ENCODE measurements at places on chromosomes 1 and 21.

DNA sequence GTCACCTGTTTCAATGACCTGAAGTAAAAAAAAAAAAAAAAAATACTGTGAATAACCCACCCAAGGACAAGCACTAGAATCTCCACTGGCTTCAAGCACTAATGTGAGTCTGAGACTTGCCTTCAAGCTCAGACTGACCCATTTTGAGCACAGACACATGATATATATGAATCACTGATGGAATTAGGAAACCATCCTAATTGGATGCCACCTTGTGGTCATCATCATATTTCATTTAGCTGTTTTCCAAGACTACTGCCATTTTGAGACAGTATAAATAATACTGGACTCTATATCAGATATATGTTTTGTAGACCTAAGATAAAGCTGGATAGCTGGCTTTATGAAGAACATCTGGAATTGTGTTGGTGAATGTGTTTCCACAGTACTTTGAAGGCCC is 1232.0 kb downstream of the KCNT2 start:
- no peak for DNase-seq

- DNase-seq, result no peak
Measured at GRCh38 chr1:209455661-209456358, 127.7 kb upstream of the CAMK1G start.

- DNase-seq, result no peak
Measured at GRCh38 chr1:39761016-39761415, 10.1 kb downstream of the OXCT2 start.

DNA sequence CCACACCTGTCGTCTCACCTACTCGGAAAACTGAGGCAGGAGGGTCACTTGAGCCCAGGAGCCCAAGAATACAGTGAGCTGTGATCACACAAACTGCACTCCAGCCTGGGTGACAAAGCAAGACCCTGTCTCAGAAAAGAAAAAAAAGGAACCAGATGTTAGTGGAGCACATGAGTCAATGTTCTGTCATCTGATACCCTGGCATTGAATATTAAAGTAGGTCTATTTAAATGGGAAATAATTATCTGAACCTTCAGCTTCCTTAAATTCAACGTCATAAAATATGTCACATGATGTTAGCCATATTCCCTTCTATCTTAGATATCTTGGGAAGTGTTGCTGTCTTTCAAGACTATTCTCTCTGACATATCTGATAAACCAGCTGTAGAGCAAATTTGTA is 47.3 kb downstream of the NCAM2 start:
- no peak for DNase-seq

DNA sequence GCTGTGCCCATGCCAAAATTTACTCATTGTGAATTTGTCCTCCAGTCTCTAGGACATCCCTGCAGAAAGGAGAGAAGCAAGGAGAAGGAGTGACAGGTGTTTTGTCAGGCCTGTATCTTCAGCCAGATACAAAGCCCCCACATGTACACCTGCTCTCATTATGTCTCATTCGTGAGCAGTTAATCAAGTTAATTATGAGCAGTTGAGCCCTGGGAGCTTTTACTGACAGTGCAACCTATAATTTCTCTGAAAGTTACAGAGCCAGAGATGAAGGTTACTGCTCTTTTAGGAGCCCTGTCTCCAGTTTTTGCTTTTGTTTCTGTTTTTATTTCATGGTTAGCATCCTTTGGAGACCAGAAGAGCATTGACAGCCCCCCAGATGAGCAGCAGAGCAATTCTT is 5.0 kb upstream of the ILDR2 start:
- DNase-seq, result no peak

DNA sequence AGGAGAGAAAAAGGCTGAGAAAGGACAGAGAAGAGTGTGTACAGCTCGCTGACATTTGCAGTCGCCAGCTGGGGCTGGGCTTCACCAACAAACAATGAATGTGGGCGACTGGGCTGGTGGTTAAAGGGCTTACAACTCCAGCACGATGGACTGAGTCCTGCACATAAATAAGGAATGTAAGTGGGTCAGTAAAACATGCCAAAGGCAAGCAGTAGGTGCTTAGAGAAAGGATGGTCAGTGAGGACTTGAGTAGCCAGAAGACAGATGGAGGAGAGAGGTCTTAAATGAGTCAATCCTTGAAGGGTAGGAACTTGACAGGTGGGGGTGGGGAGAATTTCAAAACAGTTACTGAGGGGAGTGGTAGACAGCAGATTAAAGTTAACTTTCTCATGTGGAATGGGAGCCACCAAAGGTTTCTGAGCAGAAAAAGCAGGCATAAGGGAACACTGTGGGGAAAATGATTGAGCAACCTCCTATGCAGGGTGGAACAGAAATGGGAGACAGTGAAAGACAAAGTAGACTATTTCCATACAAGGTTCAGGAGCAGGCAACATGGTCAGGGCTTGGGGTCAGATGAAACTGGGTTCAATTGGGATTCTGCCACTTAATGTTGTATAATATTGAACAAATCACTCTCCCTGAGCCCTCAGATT is 37.4 kb downstream of the GADD45A start:
- no peak for DNase-seq

DNA sequence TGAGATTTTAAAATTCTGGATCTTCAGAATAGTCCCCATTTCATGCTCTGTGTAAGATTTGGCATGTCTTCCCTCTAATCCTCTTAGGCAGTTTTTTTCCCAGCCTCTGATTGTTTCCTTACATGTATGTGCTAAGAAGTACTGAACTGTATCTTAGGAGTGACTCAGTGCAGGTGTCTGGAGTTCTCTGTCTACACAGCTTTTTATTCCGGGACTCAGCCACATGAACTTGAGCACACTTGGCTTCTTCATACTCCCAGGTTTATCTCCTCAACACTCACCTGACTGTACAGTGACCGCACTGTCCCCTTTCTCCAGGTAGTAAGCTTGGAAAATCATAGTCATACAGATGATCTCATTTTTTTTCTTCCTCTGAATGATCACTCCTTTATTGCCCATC is 50.7 kb downstream of the SYT14 start:
- DNase-seq, result no peak

- DNase-seq, result no peak
Measured at GRCh38 chr1:216779686-216780085, 56.5 kb upstream of the ESRRG start.

DNA sequence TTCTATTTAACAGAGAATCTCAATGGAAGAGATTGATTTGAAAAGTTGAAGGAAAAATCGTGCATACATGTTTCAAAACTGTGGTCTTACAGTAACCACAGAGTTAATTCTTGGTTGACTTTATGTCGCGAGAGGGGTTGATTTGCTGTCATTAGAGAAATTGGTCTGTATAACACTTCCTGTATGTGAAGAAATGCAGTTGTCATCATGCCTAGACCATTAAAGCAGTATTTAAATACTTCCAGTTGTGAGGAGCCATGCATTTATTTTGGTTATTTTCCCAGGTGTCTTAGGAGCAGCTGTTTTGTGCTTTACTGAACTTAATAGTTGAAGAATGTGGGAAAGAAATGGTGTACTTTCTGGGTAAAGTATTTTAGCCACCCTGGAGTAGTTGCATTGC is 76.2 kb downstream of the NFIA start:
- DNase-seq, result no peak

DNA sequence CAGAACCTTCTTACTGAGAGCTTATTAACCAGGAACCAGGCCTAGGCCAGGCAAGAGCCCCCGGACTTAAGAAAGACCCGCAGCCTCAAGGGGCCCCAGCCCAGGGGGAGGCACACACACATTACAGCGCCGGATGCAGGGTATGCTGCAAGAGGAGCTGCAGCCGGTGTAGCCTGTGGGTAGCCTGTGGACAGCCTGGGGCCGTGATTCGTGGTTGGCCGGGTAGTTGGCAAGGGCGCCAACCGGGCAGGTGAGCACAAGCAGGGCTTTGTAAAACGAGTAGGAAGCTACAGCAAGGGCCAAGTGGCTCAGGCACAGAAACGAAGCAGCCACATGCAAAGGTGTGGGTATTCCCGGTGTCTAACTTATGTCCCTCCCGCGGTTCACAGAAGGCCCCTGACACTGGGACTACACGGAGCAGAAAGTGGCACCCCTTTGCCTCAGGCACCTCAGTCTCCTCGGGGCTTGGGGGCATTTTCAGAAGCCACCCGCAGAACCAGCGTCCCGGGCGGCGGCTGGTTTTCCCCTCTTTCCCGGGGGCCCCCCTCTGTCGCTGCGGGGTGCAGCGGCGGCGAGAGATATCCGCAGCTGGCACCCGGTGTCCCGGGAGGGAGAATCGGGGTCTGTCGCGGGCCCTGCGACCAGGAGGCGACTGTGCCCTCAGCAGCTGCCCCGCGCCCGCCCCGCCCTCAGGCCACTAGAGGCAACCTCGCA is 40.8 kb downstream of the KIAA1614 start:
- DNase-seq, result no peak

DNA sequence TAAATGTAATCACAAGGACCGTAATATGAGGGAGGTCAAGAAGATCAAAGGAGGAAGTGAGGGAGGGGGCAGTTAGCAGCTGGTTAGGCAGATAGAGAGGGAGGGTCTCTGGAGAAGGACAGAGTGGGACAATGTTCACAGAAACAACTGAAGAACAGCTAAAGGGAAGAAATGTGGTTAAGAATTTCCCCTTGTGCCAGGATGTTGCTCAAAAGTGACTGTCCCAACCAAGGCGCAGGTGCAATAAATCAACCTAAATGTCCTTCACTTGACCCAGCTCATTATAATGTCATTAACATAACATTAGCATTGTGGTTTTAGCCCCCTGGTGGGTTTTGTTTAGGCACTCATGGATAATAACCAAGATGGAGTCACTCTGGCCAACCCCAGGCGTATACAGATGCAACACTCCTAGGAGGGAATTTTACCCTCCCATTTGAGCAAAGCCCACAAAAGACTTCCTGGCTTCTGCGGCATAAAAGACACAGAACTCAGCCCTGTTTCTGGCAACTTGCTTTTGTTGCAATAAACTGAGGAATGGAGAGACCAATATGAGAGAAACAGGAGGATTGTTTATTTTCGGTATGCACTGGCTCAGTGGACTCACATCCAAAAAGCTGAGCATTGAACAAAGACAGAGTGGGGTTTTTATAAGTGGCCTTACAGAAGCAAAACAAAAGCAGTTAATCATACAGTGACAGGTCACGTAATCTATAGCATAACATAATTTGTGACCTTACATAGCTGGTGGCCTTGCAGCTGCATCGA is 7.3 kb upstream of the CA6 start:
- DNase-seq, result no peak

GRCh38 chr1:247177755-247178154 is 5.9 kb upstream of the ZNF124 start:
- no peak for DNase-seq

- DNase-seq, result no peak
Measured at GRCh38 chr1:214438075-214438474, 113.3 kb downstream of the PTPN14 start.

DNA sequence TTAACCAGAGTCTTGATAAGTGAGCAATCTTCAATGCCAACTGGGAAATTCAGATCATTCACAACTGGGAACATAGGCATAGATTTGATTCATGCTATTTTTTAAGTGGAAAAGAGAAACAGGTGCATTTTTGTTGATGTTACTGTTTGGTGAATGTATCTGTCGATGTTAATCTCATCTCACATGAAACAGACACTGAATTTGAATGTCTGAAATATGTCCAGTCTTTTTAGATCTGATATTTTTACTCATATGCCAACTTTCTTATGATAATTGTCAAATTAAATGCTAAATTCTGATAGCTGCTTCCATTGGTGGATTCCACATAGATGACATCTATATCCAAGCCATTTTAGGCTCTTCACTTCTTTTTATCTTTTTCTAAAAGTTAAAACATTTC is 213.1 kb downstream of the RYR2 start:
- DNase-seq, result no peak

- no peak for DNase-seq
Measured at GRCh38 chr1:174007851-174008250, 14.3 kb downstream of the RC3H1 start.

GRCh38 chr1:178849918-178850317 is 21.0 kb downstream of the ANGPTL1 start:
- DNase-seq, result no peak

GRCh38 chr1:44664730-44665370 is 9.4 kb downstream of the TMEM53 start:
- DNase-seq, result no peak

- DNase-seq, result no peak
Measured at GRCh38 chr1:17239420-17239819, 9.5 kb upstream of the PADI3 start.

Measured in stimulated activated CD8-positive, alpha-beta memory T cell treated with anti-CD3 and anti-CD28 coated beads, Interleukin-7, amount 100 ng/mL, for 1 hour (primary cell).